ENCODE measurements at places on chromosomes 13 and 19. TPM values are rescaled to one million over a fixed set of nuclear protein-coding genes. Genes with fewer than 3 reads are reported as not detected.

TMEM59L gene
- 0.33 TPM for total RNA-seq

NCAN gene
- not detected for total RNA-seq

DNA sequence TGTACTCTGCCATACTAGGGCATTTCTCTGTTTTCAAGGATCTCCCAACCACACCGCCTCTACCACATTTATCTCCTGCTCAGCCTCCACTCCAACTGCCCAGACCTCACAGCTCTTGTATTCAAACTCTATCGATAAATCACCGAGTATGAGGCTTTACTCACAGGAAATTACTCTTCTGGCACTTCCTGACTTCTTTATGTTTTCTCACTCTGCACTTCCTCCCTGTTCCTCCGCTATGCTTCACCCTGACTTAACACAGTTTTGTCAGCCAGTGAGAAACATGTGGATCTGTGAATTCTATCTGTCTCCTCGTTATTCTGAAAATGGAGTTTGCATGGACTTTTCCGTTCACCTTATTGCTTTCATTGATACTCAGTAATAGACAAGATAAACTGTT, 2.6 kb upstream of the CARD8 start:
- DNase-seq, result no peak
- H3K27me3 ChIP-seq, result no peaks in the 10 kb centered on the region
- H3K4me1 ChIP-seq, result peaks cover 9% of the 10 kb centered on the region
- H3K36me3 ChIP-seq, result peaks cover 5% of the 10 kb centered on the region
- no peak overlapping the region for H3K27ac ChIP-seq

DNA sequence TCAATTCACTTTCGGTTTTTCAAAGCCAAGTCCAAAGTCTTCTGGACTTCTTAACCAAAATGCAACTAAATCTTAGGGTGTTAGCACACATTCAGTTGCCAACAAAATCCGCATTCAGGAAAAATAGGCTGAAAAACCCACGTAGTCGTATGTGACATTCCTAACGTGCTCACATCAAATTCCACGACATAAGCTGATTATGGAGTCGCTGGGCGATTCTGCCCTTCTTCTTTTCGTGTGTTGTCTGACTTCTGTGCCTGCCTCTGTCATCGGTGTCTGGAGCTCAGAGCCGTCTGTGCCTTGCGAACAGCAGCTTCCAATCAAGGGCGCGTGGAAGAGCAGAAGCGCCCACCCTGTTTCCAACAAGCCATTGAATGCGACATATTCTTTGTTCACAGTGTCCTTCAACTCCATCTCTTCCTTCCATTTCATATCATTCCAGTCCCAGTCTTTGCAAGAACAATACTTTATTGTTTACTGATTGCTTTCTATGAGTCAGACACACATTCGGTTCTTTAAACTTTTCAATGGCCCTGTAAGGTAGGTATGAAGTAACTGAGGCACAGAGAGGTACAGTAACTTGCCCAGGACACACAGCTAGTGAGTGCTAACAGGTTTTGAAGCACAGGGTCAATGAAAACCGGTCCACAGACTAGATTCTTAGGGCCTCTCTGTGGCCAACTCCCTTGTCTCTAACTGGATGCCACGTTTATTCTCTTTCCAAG, 8.2 kb upstream of the ZNF507 start:
- no peaks in the 10 kb centered on the region for H3K4me1 ChIP-seq
- no peak overlapping the region for H3K4me3 ChIP-seq
- H3K36me3 ChIP-seq, result no peaks in the 10 kb centered on the region
- no peak overlapping the region for H3K27ac ChIP-seq

DNA sequence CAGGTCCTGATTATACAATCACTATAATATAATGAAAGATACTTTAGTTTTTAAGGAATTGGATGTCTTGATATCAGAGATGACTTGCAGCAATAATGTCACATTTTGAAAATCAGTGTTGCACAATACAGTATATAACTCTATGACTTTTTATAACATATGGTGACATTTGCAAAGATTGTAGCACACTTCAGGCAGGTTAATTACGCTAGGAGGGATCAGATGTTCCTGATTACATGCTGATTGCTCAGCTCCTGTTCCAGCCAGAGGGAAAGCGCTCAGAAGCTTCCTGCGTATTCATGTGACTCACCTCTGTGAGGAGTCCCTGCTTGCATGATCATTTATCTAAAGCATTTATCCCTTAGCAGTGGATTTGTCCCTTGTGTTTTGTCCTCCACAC, 265.6 kb downstream of the GPC5 start:
- DNase-seq, result peak; percentile 46
- no peak overlapping the region for H3K4me3 ChIP-seq
- H3K27ac ChIP-seq, result no peak overlapping the region
- peaks cover 3% of the 10 kb centered on the region for H3K4me1 ChIP-seq
- H3K36me3 ChIP-seq, result no peaks in the 10 kb centered on the region
- no peaks in the 10 kb centered on the region for H3K27me3 ChIP-seq

DNA sequence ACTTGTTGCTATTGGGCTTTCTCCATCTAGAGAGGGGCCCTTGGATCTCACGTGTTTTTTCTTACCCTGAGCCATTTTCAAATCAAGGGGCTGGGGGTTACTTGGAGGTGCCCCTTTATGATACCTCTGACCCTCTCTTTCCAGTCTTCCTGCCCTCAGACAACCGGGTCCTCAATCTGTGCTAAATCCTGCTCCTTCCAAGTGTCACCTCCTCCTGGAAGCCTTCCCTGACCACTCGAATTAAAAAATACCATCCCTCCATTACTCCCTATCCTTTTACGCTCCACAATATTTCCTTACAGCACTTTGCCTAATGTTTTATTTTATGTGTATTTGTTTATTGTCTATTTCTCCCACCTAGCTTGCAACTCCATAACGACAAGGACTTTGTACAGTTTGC, 3.3 kb downstream of the KLK8 start:
- H3K4me3 ChIP-seq, result no peak overlapping the region
- peaks cover 11% of the 10 kb centered on the region for H3K27me3 ChIP-seq
- no peak for DNase-seq
- no peaks in the 10 kb centered on the region for H3K4me1 ChIP-seq

SLITRK6 gene
- total RNA-seq, result 12.0 TPM

All from MCF 10A (cell line).